ENCODE measurements at places on chromosomes 7 and 10.

- DNase-seq, result no peak
Observed at GRCh38 chr7:98321301-98321700, 39.8 kb downstream of the BRI3 start.

GRCh38 chr10:109668154-109668665, 255.1 kb downstream of the XPNPEP1 start:
- no peak for DNase-seq

DNA sequence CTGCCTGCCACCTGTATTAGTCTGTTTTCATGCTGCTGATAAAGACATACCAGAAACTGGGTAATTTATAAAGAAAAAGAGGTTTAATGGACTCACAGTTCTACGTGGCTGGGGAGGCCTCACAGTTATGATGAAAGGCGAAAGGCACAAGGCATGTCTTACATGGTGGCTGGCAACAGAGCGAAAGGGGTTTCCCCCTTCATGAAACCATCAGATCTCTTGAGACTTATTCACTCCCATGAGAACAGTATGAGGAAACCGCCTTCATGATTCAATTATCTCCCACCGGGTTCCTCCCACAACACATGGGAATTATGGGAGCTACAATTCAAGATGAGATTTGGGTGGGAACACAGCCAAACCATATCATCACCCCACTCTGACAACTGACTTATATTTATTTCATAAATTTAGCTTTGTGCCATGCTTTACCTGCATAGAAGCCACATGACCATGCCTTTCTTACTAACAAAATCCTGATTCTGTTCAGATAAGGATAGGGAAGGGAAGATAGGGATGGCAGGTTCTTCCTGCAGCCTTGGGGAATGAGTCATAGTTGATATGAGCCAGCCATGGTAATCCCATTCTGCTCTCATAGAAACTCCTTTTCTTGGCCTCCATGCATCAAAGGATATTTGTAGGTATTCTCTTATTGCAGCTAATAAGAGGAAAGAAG, 191.3 kb upstream of the AGK start:
- DNase-seq, result no peak

GRCh38 chr7:99379043-99379577, 4.6 kb downstream of the ARPC1B start:
- DNase-seq, result peak; percentile 56

DNA sequence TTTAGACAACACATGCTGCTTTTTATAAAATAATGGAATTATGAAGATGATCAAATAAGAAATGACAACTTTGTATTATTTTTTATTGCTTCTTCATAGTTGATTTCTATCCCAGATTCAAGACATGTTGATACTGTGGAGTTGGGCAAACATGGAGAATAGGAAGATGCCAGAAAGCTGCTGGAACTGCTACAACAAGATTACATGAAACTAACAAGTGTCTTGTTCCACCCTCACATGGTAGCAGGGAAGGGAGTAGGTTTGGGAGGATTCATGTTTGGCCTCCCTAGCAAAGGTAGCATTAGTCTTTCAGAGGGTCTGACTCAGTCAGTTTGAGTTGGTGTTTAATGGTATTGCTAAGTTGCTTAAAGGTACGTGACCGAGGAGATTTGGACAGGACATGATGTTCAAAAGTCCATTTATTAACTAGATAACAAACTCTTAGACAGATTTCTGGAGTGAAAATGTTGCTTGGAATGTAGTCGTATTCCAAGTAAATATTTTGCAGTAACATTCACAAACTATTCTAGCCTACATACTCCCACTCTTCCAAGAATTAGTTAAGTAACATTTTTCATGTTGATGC, 33.1 kb downstream of the PRR15 start:
- DNase-seq, result no peak

- no peak for DNase-seq
Observed at GRCh38 chr10:117544004-117544701, 1.6 kb downstream of the EMX2 start.

- no peak for DNase-seq
Observed at GRCh38 chr10:74174521-74174920, 23.5 kb downstream of the ADK start.

- peak; percentile 43 for DNase-seq
Observed at GRCh38 chr7:32893207-32893524, 1.6 kb upstream of the KBTBD2 start.

- DNase-seq, result no peak
Observed at GRCh38 chr7:121777672-121778071, 95.3 kb upstream of the PTPRZ1 start.

DNA sequence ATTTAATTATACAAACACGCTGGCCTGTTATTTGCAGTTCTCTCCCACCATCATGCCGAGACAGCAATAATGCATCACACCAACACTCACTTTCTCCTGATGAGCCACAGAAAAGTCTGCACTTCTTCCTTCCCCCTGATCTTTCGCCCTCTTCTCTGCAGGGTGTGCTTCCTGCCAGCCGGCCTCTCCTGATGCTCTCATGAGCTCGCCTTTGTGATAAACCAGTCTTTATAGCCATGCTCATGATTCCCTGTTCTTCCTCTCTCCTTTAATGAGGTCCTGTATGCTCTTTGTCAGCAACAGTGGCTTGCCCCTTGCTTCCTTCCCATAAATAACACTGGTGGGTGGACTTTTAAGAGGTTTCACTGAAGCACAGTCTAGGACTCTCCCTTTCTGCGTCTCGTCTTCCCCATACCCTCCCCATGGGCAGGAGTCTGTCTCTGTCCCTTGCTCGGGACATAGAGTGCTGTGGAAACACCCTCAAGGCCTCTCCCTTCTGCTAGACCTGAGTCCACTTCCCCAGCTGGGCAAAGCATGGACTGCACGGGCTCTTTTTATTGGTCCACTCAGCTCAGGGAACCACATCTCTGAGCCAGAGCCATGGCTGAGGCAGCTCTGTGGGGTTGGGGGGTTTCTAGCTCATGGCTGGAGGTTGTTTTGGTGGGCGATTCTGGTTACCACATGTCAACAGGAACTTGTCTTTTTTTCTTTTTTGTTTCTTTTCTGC, 133.9 kb downstream of the C10orf105 start:
- DNase-seq, result no peak

GRCh38 chr10:70925377-70926225, 37.2 kb upstream of the PCBD1 start:
- peak; percentile 55 for DNase-seq

DNA sequence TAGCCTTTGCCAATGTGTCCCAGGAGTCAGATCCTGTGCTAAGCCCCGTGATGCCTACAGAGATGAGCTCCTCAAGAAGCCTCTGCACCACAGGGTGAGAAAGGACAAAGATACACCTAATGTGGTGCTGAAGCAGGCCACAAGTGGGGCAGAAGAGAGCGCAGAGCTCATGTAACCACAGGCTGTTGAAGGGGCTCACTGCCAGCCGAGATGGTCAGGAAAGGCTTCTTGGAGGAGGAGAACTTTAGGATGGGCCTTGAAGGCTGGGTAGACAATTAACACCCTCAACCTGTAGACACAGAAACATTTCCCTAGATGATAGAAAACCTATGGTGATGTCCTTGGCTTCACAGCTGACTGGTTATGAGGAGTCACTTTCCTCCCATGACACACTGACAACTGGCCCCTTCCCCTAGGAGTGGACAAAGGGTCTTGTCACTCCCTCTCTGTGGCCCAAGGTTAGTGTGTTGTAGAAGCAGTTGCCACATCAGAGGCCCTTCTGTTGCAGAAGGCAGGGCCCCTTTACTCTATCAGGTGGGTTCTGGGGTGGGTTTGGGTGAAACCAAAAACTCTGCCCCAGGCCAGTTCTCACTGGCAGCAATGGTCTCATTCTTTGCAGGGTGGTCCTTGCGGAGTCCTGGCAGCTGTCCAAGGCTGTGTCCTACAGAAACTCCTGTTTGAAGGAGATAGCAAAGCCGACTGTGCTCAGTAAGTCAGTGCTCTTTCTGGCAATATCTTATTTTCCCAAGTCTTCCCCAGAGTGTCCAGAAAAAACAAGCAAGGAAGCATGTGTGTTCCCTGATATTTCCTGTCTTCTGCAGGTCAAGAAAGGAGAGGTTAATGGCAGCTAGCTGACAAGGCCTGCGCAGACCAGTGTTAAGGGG, 69.2 kb downstream of the MINDY4 start:
- DNase-seq, result no peak

DNA sequence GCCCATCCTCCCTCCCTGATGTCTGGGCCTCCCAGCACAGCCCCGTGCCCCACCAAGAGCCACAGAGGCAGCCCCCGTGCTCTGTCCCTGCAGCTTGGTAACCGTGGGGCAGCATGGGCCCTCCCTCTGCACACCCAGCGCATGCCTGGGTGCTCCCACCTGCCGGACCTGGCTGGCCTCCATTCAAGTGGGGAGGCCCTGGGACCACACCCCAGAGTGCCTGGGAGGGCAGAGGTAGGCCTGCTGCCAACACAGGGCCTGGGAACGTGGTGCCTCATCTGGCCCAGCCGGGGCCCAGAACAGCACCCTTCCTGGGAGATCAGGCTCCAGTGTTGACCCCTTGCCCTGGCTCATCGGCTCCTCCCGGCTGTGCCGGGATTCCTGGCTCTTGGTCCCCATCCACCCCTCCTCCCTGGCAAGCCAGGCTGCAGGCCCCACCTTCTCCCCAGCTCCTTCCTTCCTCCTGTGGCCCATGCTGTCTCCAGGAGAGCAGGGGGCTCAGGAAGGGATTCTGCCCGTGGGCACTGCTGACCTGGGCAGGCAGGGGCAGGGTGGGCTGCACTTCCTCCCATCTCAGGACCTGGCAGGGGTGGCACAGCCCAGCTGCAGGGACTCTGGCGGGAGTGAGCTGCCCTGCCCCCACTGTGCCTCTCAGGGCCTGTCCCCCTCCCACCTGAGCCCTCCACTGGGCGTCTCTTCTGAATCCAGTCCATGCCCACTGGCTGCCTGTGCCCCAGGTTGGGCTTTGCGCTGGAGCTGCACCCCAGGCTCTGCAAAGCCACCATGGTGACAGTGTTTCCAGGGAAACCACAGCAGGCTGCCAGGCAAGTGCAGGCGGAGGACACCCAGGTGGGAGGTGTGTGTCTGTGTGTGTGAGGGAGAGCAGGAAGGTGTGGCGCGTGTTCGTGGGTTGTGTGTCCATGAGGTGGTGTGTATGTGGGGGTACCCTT, 32.6 kb downstream of the PWWP2B start:
- no peak for DNase-seq

- no peak for DNase-seq
Observed at GRCh38 chr7:151061213-151062110, 2.1 kb downstream of the SLC4A2 start.

DNA sequence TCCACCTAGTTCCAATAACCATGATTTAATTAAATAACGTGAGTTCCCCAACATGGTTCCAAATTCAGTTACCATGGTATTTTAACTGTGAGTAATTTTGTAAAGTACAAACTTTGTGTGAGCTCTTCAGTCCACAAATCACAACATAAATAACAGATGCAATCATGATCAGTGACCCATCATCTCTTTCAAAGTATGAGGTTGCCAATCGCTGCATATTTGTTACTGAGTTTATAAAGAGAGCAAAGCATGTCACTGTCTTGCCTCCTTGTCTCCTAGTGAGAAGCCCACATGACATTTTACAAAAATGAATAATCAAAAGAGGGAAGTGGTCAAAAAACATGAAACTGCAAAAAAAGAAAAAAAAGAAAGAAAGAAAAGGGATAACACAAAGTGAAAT, 69.1 kb upstream of the PDSS1 start:
- no peak for DNase-seq

- peak; percentile 77 for DNase-seq
Observed at GRCh38 chr7:22885797-22886261, 63.2 kb upstream of the TOMM7 start.

DNA sequence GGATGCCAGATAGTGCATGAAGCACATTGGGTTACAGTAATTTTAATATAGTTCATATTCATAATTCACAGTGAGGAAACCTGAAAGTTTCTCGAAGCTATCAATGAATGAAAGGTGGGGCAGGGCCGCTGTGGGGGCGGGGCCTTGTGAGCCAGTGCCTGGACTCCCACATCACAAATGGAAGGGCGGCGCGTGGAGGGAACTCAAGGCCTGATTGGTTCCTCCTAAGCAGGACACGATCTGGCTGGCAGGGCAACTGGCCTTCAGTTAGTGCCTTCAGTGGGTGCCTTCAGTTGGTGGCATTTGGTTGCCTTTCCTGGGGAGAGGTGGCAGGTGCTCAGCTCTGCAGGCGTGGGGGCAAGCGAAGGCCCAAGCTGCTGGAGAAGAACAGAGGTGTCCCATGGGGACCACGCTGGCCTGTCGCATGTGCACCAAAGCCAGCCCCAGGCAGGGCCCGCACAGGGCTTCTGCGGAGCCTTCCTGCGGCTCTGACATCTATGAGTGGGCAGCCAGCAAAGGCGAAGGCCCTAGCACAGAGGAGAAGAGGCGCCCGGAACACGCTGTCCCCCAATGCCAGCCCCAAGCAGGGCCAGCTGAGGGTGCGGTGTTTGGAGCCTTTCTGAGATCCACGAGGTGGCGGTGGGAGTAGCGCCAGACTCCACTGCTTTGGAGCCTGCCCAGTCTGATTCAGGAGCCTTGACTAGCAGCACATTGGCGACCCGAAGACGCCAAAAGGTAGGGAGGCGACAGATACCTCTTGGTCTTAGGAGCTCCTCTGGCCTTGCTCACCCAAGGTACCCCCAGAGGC, 118.0 kb upstream of the PDSS1 start:
- DNase-seq, result no peak

- no peak for DNase-seq
Observed at GRCh38 chr10:34960983-34961382, 129.2 kb downstream of the CUL2 start.

GRCh38 chr7:3607847-3608246, 306.8 kb downstream of the SDK1 start:
- DNase-seq, result no peak

DNA sequence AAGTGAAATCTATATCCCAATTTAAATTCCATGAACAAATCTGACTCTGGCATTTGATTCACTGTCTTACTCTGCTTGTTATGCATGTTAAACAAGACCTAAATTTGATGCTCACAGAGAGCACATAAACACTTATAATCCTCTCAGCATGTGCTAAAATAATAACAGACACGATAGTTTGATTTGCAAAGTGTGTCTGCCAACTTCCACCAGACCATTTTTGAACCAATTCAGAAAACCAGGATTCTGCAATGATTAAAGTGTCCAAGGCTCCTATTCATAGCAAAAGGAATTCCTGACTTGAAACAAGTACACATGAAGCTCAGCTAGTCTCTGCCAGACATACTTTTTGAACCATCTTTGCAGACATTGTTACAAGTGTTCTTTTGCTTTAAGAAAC, 11.2 kb downstream of the RBM20 start:
- DNase-seq, result no peak

DNA sequence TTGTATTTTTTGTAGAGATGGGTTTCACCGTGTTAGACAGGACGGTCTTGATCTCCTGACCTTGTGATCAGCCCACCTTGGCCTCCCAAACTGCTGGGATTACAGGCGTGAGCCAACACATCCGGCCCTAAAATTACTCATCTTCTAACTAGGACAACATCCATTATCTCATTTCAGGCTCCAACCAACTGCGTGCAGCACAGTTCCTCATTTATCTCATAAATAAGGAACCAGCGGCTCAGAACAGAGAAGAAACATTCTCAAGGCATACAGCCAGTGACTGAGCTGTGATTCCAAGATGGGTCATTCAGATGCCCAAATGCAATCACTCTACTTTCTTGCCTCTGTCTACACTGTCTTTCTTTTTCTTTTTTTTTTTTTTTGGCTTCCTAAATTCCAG, 356.1 kb downstream of the ELMO1 start:
- no peak for DNase-seq

- no peak for DNase-seq
Observed at GRCh38 chr7:84637568-84638338, 443.2 kb upstream of the SEMA3A start.

GRCh38 chr7:43076189-43076605, 36.2 kb upstream of the HECW1 start:
- peak; percentile 16 for DNase-seq

- no peak for DNase-seq
Observed at GRCh38 chr7:138205614-138206150, 129.4 kb downstream of the AKR1D1 start.
